ENCODE measurements at places on chromosomes 3 and 15.

GRCh38 chr15:67124911-67125588, 59.6 kb downstream of the SMAD3 start:
- no peak for DNase-seq

DNA sequence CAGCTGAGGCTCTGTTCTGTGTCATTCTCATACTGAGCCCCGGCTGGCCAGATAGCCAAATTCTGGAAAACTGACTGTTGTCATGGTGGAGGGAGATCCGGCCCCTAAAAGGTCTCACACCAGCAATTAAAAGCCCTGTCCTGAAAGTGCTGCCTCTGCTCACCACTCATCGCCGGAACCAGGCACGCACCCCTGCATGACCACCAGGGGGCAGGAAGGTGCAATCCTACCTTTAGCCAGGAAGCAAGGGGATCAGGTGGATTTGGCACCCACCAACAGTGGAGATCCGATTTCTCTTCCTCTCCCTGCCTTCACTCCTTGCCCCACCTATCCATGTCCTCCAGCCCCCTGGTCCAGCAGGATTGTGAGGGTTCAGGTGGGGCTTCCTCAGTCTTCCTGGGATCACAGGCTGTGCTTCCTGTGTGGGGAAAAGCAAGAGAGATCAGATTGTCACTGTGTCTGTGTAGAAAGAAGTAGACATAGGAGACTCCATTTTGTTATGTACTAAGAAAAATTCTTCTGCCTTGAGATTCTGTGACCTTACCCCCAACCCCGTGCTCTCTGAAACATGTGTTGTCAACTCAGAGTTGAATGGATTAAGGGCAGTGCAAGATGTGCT, 16.1 kb upstream of the CACNA2D2 start:
- peak; percentile 74 for DNase-seq

DNA sequence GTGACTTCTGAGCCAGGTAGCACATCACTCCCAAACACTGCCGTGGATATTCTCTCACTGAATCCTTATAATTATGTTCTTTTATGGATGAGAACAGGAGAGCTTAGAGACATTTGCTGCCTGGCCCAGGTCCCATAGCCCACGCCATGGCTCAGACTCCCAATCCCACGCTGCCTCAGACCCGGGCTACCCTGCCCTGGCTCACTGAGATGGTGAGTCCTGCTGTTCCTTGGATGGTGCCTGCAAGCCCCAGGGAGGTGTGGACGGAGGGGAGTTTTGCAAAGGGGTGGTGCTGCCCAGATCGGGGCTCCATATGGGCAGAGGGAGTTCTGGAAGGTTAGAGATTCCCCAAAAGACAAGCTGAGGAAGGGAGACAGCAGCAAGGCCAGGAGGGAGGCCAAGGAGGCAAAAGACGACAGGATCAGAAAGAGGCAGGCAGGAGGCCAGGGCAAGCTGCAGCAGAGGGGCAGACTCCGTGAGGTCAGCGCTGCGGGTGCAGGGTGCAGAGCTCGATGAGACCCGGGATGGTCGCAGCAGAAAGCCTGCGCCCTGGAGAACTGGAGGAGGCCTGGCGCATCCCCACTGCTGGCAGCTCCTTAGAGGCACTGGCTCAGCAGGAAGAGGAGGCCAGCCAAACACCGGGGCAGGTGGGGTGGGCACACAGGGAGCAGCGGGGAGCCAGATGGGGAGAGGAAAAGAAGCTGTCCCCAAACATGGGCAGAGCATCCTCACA, 95.7 kb upstream of the ALDH1A3 start:
- no peak for DNase-seq

DNA sequence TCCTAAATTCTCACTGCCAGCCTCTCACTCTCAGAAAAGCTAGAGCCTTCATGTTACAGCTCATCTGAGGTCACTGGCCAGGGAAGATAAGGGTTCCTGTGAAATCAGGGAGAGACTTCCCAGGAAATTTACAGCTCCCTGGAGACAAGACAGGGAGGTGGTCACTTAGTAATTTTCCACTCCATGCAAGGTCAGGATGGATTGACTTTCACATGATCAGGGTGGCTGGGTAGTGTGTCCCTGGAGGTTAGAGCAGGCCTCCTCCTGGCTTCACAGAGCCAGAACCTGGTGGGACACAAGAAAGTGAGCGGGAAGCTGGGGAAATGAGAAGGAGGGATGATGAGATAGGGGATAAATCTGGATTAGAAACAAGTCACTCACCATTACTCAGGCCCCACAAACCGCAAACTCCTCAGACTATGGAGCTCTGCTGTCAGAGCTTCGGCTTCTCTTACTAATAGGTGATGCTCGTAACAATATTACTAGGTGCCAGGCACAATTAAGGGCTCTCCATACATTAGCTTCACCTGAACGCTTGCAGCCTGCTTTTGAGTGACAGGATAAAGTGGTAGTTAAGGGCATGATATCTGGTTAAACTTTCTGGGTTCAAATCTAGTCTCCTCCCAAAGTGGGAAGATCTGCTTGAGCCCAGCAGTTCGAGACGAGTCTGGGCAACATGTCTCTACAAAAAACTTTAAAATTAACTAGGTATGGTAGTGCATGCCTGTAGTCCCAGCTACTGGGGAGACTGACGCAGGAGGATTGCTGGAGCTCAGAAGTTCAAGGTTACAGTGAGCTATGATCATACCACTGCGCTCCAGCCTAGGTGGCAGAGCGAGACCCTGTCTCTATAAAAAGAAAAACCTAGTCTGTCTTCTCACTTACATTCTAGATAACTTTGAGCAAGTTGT, 24.9 kb downstream of the DUOX2 start:
- no peak for DNase-seq

DNA sequence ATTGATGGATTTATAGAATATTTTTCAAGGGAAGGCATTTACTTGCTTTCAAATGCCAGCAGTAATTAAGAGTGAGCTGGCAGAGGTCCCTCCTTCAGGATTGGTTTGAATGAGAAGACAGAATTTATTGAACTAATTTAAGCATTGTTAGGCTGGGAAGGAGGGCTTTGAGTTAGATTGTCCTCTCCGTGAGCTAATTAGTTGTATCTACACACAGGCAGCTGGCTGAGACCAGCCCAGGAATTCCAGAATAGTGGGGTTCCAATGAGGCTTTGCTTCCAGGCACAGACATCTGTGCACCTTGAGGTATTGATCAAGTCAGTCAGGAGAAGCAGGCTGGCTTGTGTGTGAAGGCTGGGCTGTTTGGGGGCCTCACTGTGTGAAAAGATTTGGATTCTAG, 124.0 kb upstream of the WNT5A start:
- DNase-seq = no peak

GRCh38 chr3:173025941-173026340, 115.1 kb downstream of the SPATA16 start:
- no peak for DNase-seq

GRCh38 chr3:141753399-141753798, 9.8 kb upstream of the GRK7 start:
- no peak for DNase-seq

DNA sequence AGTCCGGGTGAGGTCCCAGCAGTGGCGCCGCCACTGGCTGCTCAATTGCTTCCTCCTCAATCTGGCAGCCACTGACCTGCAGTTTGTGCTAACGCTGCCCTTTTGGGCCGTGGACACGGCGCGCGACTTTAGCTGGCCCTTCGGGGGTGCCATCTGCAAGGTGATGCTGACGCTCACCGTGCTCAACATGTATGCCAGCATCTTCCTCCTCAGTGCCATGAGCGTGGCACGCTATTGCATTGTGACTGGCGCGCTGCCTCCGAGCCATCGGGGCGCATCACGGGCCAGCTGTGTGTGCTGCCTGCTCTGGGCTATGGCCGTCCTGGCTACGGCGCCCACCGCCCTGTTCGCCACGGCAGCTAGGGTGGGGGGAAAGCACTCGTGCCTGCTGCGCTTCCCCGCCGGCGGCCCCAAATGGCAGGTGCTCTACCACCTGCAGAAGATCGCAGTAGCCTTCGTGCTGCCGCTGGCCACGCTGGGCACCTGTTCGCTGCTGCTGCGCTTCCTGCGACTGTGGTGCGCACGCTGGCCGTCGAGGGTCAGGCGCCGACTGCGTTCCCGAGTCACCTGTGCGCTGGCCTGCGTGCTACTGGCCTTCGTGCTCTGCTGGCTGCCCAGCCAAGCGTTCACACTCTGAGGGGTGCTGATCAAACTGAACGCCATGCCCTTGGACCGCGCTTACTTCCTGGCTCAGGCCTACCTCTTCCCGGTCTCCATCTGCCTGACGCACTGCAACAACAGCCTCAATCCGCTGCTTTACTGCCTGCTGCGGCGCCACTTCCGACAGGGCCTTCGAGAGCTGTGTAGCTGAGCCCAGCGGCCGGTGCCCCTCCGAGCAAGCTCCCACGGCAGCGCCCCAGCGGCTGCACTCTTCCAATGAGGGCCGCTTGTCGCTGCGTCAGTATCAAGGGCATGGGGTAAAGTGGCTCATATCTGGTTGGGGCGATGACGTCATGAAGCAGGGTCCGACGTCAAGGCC, 20.3 kb upstream of the ADAMTS7 start:
- DNase-seq = no peak

GRCh38 chr3:71195492-71195891, 388.0 kb downstream of the FOXP1 start:
- no peak for DNase-seq

DNA sequence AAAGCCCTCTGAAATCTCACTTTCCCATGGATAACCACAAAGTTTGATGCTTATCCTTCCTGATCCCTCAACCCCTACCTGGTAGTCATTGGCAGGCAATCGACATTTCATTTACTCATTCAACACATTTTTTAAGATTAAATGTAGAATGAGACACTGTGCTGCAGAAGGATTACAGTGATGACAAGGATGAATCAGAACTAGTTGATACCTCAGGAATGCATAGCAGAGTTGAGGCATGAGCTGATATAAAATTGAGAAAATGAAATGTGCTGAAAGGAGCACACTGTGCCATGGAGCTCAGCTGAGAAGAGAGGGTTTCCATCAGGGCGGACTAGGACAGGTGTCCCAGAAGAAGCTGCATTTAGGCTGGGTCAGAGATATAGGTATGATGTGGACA, 48.9 kb upstream of the ACTL6A start:
- no peak for DNase-seq

DNA sequence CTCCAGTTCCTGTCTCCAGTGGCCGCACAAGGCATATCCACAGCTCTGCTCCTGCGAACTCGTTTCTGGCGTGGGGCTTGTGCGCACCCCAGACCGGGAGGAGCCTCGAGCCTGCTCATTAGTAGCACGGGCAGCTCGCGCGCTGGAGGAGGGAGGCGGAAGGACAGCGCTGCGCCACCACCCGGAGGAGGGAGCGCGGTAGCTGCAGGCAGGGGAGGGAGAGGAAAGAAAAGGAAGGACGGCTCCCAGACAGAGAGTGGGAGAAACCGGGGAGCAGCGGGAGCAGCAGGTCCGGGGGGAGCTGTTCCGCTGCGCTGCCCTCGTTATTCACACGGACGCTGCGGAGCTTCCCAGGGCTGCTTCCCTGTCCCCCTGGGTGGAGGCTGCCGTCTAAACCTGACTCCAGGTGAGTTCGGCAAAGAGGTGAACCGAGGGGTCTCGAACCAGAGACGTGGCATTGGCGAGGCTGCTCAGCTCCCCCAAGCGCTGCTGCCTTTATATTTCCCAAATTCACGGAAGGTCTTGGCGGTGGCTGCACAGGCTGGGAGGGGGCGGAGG, 121.3 kb upstream of the ZNF717 start:
- DNase-seq = no peak

- no peak for DNase-seq
These were observed 28.8 kb upstream of the MAGEF1 start for GRCh38 chr3:184740509-184741258.

DNA sequence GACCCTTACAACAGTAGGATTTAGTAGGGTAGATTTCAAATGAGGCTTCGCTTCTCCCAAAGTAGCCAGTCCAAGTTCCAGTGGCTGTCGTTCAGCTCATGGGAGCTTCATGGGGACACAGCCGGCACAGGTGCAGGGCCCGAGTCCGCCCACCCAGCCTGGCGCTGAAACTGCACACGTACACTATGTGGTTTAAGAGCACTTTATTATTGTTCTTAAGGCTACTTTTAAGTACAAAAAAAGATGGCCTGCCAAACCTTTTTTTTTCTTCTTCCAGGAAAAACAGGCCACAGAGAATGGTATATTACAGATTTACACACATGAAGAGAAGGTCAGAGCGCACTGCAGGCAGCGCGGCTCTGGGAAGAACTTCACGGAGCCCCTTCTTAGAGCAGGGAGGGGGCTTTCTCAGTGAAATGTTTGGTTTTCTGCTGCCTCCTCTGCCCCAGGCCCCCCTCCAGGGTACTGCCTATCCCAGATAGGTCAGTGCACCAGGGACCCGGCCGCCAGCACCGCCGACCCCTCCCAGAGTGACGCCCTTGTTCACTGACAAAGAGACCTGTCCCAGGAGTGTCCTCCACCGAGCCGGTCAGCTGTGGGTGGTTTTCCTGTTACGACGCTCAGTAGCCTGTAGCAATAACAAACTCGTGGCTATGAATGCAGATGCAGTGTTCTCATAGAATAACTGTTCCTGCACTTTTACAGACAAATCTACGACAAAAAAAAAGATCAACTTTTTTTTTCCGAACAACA, 87.7 kb downstream of the VGLL4 start:
- DNase-seq = no peak

- DNase-seq = no peak
These were observed 46.3 kb downstream of the ZBTB20 start for GRCh38 chr3:115100806-115101205.

DNA sequence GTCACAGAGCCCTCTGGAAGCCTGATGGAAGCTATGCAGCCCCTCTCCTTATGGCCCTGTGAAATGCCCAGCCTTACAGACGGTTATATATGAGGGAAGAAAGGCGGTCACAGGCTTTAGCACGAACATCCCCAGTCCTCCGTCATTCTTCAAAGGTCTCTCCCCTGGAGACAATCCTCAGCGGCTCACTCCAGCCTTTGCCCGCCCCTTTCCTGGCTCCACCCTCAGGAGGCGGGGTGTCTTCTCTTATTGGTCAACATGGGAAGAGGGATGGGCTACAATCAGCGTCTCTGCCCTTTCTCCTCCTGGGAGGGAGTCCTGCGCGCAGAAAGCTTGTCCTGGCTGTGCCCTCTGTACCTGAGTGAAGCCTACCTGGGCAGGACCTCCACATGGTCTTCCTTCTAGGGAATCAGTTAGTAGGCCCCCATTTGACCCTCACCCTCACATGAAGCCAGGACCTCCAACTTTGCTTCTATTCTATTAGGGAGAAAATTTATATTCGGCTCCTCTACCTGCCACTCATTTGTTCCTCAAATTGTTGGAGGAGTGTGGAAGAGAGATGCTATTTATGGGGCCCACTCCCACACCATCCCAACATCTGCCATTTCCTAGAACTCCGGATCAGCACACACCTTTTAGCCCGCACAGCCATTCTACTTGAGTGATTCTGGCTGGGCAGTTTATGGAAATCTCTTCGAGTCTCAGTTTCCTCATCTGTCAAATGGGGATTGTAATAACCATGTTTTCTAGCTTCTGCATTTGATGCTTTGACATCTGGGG, 112.9 kb upstream of the SLC6A11 start:
- DNase-seq = no peak

- DNase-seq = no peak
These were observed 17.6 kb downstream of the ACAD11 start for GRCh38 chr3:132641837-132642538.

GRCh38 chr3:176909044-176909443, 288.2 kb downstream of the TBL1XR1 start:
- DNase-seq = no peak

- no peak for DNase-seq
These were observed 672.5 kb downstream of the NSUN3 start for GRCh38 chr3:94735354-94735753.

GRCh38 chr3:133890037-133890436, 5.6 kb downstream of the RAB6B start:
- no peak for DNase-seq

GRCh38 chr3:33385423-33385822, 54.8 kb downstream of the UBP1 start:
- DNase-seq = peak; percentile 15

- DNase-seq = no peak
These were observed 59.5 kb upstream of the SMAD6 start for GRCh38 chr15:66642514-66642913.

Measured in stimulated activated naive CD8-positive, alpha-beta T cell treated with anti-CD3 and anti-CD28 coated beads, Interleukin-15, amount 100 ng/mL, for 72 hours (primary cell).